ENCODE measurements at places on chromosomes 2 and 18.
A peak's percentile ranks its signal among the peaks of the same experiment; 100 is the strongest.

DNA sequence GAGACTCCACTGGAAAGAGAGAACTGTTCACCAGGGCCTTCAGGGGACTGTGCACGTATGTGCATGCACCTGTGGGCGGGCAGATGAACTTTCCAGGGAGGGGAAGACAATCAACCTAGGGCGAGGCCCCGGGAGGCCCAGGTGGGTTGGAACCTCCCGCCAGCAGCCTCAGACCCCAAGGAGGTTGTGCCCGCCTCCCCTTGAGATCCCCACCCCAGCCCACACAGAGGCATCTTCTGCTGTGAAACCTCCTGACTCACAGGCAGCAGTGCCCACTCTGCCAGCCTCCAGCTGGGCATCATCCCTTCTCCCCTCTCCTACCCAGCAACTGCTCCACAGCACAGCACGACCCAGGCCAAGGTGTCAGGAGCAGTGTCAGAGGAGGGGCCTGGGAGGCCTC, 54.4 kb downstream of the FAM178B start:
- DNase-seq: no peak

DNA sequence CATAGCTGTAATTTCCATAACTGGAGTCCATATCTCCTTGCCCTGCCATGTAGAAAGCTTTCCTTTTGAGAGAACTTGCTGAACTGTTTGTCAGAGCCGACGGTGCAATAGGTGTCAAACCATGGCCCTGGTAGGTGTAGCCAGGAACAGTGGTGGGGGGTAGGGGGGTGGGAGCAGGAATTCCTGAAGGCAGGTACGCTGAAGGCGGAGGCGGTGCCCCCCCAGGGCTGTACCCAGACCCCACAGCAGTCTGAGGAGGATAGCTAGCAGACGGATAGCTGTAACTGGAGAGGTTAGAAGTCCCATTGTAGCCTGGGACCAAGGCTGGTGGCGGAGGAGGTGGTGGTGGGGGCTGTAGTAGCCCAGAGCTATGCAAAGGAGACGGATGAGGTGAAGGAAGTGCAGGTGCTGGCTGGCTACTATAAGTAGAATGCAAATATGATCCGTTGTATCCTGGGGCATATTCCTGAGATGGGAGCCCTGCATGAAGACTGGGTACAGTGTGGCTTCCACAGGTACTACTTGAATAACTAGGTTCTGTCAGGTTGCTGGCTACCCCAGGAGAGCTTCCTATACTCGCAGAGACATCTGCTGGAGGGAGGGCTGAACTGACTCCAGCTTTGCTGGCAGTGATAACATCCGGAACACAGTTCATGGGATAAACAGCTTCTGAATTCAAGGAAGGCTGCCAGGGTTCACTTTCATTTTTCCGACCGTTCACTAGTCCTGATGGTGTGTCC, 124.8 kb downstream of the FIGN start:
- DNase-seq: no peak

GRCh38 chr2:38709567-38710194, 41.5 kb downstream of the SRSF7 start:
- DNase-seq: no peak

DNA sequence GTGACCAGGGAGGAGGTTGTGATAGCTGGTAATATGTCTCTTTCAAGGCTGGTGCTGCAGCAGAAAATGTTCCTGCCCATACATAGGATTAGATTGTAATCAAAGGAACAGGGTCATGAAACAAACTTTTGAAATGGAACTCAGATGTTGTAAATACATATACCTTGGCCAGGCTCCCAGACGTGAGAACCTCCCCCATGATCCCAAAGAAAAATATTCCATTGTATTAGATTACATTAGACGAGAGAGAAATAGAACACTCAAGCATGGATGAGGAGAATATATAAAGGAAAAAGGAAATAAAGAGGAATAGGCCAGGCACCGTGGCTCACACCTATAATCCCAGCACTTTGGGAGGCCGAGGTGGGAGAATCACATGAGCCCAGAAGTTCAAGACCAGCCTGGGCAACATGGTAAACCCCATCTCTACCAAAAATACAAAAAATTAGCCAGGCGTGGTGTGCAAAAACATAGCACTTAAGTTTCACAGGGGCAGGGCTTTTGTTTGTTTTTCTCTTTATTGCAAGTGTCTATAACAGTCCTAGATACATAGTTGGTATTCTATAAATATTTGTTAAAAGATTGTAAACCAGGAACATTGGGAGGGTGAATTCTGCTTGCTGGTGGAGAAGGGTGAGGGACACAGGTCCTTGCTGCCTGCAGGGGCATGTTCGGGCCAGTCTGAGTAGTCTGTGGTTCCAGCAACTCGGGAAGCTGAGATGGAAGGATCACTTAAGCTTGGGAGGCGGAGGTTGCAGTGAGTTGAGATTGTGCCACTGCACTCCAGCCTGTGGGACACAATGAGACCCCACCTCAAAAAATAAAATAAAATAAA, 52.8 kb downstream of the RPL37A start:
- no peak for DNase-seq

- no peak for DNase-seq
Measured at GRCh38 chr2:10914272-10914693, 2.5 kb downstream of the KCNF1 start.

DNA sequence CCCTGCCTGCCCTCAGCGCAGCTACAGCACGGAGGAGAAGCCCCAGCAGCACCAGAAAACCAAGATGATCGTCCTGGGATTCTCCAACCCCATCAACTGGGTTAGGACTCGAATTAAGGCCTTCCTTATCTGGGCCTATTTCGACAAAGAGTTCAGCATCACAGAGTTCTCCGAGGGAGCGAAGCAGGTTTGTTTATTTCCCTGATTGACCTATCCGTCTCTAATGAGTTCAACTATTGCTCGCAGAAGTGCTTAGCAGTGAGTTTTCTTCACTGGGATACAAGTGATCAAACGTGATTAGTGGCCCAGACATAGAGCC, 639 bp downstream of the MAIP1 start:
- DNase-seq: no peak

GRCh38 chr2:51350100-51350499, 318.2 kb upstream of the NRXN1 start:
- no peak for DNase-seq

- no peak for DNase-seq
Measured at GRCh38 chr2:240921311-240921994, 15.3 kb downstream of the CROCC2 start.

DNA sequence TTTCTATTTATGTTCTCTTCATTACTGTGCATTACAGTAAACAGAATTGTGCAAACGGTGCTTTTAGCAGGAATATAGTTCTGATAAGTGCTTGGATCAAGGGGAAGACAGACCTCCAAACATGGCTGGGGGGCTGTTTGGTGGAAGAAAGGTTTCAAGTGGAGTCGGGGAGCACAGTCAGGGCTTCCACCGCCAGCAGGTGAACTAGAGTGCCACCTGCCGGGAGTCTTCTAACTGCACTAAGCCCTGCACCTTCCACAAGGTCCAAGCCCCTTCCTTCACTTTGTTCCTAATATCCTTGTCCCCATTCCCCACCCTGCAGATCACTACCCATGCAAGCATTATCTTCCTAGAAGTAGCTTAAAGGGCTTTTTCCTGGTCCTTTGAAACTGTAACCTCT, 11.1 kb downstream of the ONECUT2 start:
- peak; percentile 17 for DNase-seq

- no peak for DNase-seq
Measured at GRCh38 chr2:86107031-86107430, 996 bp downstream of the PTCD3 start.

- DNase-seq: peak; percentile 27
Measured at GRCh38 chr18:8221452-8221851, 387.8 kb upstream of the RAB12 start.

DNA sequence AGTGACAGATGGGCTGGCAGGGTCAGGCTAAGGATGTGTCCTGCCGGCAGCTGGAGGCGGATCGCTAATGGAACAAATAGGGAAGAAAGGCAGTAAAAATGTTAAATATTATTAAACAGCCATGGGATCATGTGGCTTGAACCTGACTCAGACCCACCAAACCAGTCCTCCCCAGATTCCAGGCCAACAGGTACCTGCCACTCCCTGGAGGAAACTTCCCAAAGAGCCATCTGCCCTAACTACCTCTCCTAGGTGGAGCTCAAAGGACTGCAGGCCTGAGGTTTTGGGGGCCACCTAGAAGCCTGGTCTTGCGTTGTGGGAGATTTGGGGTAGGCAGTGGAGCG, 34.3 kb downstream of the CIB4 start:
- DNase-seq: no peak
